Smooth muscle cell of the brain vasculature (primary cell): ENCODE measurements at places on chromosomes 11 and 22.

GRCh38 chr11:45659818-45660160, 5.6 kb downstream of the CHST1 start:
- no peak for DNase-seq

- no peak for DNase-seq
These were observed 10.6 kb downstream of the TMEM184B start for GRCh38 chr22:38262051-38262795.

GRCh38 chr22:41526830-41527799, 17.2 kb downstream of the POLR3H start:
- no peak for DNase-seq

GRCh38 chr11:86926975-86927374, 28.2 kb downstream of the FZD4 start:
- DNase-seq, result no peak

- DNase-seq, result no peak
These were observed 15.8 kb downstream of the C11orf71 start for GRCh38 chr11:114384487-114384886.

- no peak for DNase-seq
These were observed 2.8 kb downstream of the PHF21B start for GRCh38 chr22:45006964-45007390.
